ENCODE measurements at places on chromosomes 1 and 21. TPM values are rescaled to one million over a fixed set of nuclear protein-coding genes. Genes with fewer than 3 reads are reported as not detected.

Gene ESRRG
- 1.9 TPM for total RNA-seq

Gene CD5L
- total RNA-seq: not detected

Gene IL12RB2
- total RNA-seq: 0.50 TPM

Gene FCGR3A
- total RNA-seq: 23.5 TPM

Gene BCAN
- total RNA-seq: 1.9 TPM

Gene TEX38
- total RNA-seq: not detected

Gene HAPLN2
- total RNA-seq: 0.77 TPM

Gene RPAP2
- 31.8 TPM for total RNA-seq

Gene EPS15
- 79.3 TPM for total RNA-seq

Gene OR2L8
- not detected for total RNA-seq
